Suprapubic skin (tissue), 4 donors: ENCODE measurements at places on chromosomes 1 and 21. TPM values are rescaled to one million over a fixed set of nuclear protein-coding genes. Genes with fewer than 3 reads are reported as not detected.
A peak's percentile ranks its signal among the peaks of the same experiment; 100 is the strongest.

DNA sequence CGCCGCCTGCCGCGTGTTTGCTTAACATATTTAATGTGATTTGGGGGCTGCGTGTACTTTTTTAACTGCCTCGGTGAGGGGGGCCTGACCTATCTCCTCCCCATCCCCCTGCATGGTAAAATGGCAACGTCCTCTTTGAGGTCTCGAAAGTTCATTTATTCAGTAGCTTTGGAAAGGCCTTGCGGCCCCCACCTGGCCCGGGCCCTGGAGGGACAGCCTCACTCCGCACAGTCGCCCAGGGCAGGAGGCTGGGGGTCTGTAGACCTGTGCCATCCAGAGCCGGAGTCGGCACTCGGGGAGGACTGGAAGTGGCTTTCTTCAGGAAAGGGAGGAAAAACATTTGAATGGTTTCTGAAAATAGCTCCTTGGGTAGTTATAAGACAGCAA, 38.0 kb upstream of the ACTRT2 start:
- no peaks in the 10 kb centered on the region for H3K4me1 ChIP-seq
- peak; percentile 46 for DNase-seq
- H3K36me3 ChIP-seq = no peaks in the 10 kb centered on the region
- no peak overlapping the region for H3K27ac ChIP-seq

GRCh38 chr1:226682871-226683814, 55.9 kb downstream of the ITPKB start:
- DNase-seq = no peak
- H3K36me3 ChIP-seq = no peaks in the 10 kb centered on the region
- no peaks in the 10 kb centered on the region for H3K27me3 ChIP-seq
- H3K4me3 ChIP-seq = no peak overlapping the region
- H3K27ac ChIP-seq = no peak overlapping the region
- peaks cover 75% of the 10 kb centered on the region for H3K4me1 ChIP-seq

DNA sequence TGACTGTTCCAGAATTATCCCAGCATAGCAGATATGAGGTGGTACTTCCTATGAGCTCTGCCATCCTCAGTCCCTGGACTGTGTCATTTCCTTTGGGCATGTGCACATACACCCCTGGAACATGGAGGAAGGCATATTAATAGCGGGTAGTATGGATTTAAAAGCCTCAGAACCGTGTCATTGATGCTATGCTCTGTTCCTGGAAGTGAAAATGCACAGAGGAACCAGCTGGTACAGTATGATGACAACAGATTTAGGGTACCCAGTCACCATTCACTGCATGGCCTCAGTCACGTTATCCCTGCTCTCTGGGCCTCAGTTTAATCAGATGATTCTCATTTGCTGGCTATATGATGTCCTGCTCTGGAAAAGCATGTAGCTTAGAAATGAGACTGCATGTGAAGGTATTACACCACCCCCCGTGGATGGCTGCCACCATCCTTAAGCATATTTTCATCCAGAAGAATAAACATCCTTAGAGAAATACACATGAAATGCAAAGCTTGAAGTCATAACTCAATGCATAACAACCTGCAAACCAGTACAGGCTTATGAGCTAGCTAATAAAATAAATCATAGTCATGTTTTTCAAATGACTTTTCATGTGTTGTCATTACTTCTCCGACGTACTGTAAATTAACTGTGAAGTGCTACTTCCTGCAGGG, 37.8 kb downstream of the SETD4 start:
- no peak overlapping the region for H3K27ac ChIP-seq
- H3K4me1 ChIP-seq = no peaks in the 10 kb centered on the region
- H3K36me3 ChIP-seq = no peaks in the 10 kb centered on the region
- H3K27me3 ChIP-seq = no peaks in the 10 kb centered on the region

GRCh38 chr21:29613021-29613420, 314.3 kb downstream of the BACH1 start:
- no peaks in the 10 kb centered on the region for H3K27me3 ChIP-seq
- no peak for DNase-seq
- no peak overlapping the region for H3K27ac ChIP-seq

- no peak for DNase-seq
- no peaks in the 10 kb centered on the region for H3K4me1 ChIP-seq
- H3K27me3 ChIP-seq = no peaks in the 10 kb centered on the region
- H3K36me3 ChIP-seq = no peaks in the 10 kb centered on the region
- no peak overlapping the region for H3K27ac ChIP-seq
- no peak overlapping the region for H3K4me3 ChIP-seq
Observed at GRCh38 chr1:178495741-178496409, 889 bp downstream of the CLEC20A start.

DNA sequence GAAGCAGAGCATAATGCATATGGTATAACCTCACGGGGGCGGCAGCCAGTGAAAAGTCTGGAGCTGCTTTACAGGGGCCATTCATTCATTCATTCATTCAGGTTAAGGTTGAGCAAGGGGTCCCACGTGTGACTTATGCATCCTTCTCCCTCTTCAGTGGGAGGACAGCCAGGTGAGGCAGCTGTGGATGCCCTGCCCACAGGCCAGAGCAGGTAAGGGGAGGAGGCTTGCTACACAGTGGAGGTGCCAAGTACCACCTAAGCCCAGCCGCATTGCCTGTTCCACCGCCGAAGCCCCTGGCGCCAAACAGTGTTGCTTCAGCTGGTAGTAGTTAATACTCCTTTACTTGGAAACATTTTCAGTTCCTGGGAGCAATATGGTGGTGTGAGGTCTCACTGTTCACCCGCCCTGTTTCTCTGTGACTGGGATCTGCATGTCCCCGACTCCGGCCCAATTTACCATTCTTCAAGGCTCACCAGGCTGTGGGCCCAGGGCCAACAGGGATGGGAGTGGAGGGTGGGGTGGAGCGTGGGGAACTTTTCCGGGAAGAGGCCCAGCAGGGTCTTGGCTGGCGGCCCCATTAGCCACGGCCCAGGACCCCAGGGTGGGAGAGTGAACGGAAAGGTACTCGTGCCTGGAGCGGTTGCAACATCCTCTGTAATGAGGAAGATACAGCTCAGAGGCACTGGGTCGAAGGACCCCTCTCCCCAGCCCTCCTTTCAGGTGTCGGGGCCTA, 722 bp upstream of the PODN start:
- peaks cover 37% of the 10 kb centered on the region for H3K4me1 ChIP-seq
- H3K4me3 ChIP-seq = peak overlapping the region; percentile 57
- no peaks in the 10 kb centered on the region for H3K36me3 ChIP-seq
- H3K27me3 ChIP-seq = peaks cover 29% of the 10 kb centered on the region
- DNase-seq = peak; percentile 83
- peak overlapping the region; percentile 83 for H3K27ac ChIP-seq

GRCh38 chr21:39373634-39374033, 24.7 kb upstream of the HMGN1 start:
- H3K4me1 ChIP-seq = peaks cover 4% of the 10 kb centered on the region
- DNase-seq = no peak
- no peaks in the 10 kb centered on the region for H3K36me3 ChIP-seq
- H3K4me3 ChIP-seq = no peak overlapping the region

- H3K4me3 ChIP-seq = no peak overlapping the region
- H3K27ac ChIP-seq = no peak overlapping the region
- no peaks in the 10 kb centered on the region for H3K36me3 ChIP-seq
- no peaks in the 10 kb centered on the region for H3K27me3 ChIP-seq
- no peaks in the 10 kb centered on the region for H3K4me1 ChIP-seq
Observed at GRCh38 chr21:26565111-26565510, 8.0 kb downstream of the CYYR1 start.

- H3K4me1 ChIP-seq = no peaks in the 10 kb centered on the region
- no peak overlapping the region for H3K27ac ChIP-seq
- no peak overlapping the region for H3K4me3 ChIP-seq
- H3K27me3 ChIP-seq = no peaks in the 10 kb centered on the region
- no peak for DNase-seq
Observed at GRCh38 chr1:162094271-162094670, 24.8 kb downstream of the NOS1AP start.

DNA sequence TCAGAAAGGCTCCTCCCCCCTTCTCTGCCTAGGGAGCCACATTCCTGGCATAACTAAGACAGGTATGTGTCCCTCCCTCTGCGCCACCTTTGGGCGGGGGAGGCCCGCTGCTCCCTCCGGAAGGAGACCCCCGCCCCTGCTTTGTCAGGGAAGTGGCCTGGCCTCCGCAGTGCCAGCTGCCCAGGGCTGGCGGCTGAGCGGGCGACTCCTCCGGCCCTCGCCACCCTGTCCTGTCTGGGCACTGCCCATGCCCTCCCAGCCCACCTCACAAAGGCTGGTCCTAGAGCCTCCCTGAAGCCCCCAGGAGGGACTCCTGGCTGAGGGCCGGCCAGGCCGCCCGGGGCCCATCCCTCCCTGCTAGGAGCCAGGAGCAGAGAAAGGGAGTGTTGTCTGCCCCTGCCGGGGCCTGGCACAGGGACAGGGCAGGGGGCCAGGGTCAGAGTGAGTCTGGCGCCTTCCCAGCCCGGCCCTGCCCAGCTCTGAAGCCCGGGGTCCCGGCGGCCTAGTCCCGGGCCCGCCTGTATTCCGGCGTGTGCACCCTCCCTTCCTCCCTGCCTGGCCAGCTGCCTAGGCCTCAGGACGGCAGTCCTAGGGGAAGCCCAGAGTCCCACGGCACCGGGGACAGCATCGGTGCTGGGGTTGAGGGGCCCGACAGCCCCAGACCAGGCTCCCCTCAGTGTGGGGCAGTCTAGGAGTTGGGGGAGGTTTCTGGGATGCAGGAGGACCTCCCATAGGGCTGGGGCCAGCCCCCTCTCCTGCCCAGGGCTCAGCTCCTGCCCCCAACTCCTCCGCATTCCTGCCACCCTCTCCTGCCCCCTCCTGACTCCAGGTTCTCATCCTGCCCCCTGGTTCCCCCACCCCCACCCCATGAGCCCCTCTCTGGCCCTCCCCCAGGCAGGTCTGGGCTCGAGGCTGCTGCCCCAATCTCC, 5.1 kb downstream of the AGRN start:
- H3K27ac ChIP-seq = peak overlapping the region; percentile 66
- H3K36me3 ChIP-seq = no peaks in the 10 kb centered on the region
- H3K27me3 ChIP-seq = no peaks in the 10 kb centered on the region
- peaks cover 63% of the 10 kb centered on the region for H3K4me1 ChIP-seq

- H3K36me3 ChIP-seq = no peaks in the 10 kb centered on the region
- H3K27ac ChIP-seq = no peak overlapping the region
- DNase-seq = no peak
- H3K4me1 ChIP-seq = no peaks in the 10 kb centered on the region
Observed at GRCh38 chr1:75710832-75711231, 13.7 kb upstream of the ACADM start.

GRCh38 chr1:118983558-118984041, 4.5 kb downstream of the TBX15 start:
- peaks cover 60% of the 10 kb centered on the region for H3K4me1 ChIP-seq
- peaks cover 88% of the 10 kb centered on the region for H3K27me3 ChIP-seq

GRCh38 chr1:110003747-110004428, 19.3 kb downstream of the AHCYL1 start:
- H3K27ac ChIP-seq = peak overlapping the region; percentile 78
- DNase-seq = peak; percentile 81
- no peaks in the 10 kb centered on the region for H3K27me3 ChIP-seq
- H3K36me3 ChIP-seq = peaks cover 1% of the 10 kb centered on the region

- no peak overlapping the region for H3K27ac ChIP-seq
- DNase-seq = no peak
- H3K4me3 ChIP-seq = no peak overlapping the region
- H3K4me1 ChIP-seq = peaks cover 2% of the 10 kb centered on the region
Observed at GRCh38 chr1:53987880-53988279, 30.1 kb downstream of the LDLRAD1 start.

DNA sequence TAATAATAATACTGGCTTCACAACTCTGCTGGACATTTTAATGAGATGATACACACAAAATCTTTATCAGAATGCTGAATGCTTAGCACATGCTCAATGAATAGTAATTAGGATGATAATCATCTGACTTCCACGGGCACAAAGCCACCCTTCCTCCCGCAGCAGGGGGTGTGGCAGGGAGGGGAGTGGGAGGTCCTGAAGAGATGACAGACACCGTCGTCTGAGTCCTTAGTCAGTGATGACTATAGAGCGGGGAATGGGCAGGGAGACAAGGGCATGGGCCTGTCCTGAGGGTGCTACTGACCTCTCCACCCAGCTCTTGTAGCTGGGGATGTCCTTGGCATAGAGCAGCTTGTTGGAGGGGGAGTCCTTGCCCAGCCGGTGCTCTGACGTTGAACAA, 117.6 kb upstream of the CD34 start:
- no peaks in the 10 kb centered on the region for H3K27me3 ChIP-seq
- peaks cover 32% of the 10 kb centered on the region for H3K4me1 ChIP-seq
- peaks cover 35% of the 10 kb centered on the region for H3K36me3 ChIP-seq
- H3K27ac ChIP-seq = no peak overlapping the region
- H3K4me3 ChIP-seq = no peak overlapping the region

Gene TNFRSF14
- 111 TPM for total RNA-seq

Gene NOS1AP
- total RNA-seq = 1.9 TPM

Gene KCNK1
- 14.6 TPM for total RNA-seq

Gene LCE6A
- 64.6 TPM for total RNA-seq

Gene KRTCAP2
- total RNA-seq = 95.5 TPM

Gene LDLRAD1
- 0.25 TPM for total RNA-seq

Gene OR2T8
- total RNA-seq = not detected

Gene SELENBP1
- 32.0 TPM for total RNA-seq

Gene LIPI
- not detected for total RNA-seq
